ENCODE measurements at places on chromosomes 7 and 10. TPM values are rescaled to one million over a fixed set of nuclear protein-coding genes. Genes with fewer than 3 reads are reported as not detected.
A peak's percentile ranks its signal among the peaks of the same experiment; 100 is the strongest.

- H3K4me1 ChIP-seq = peaks cover 4% of the 10 kb centered on the region
- no peaks in the 10 kb centered on the region for H3K36me3 ChIP-seq
- H3K27ac ChIP-seq = no peak overlapping the region
- no peak for DNase-seq
- no peak overlapping the region for H3K4me3 ChIP-seq
Measured at GRCh38 chr10:36504758-36505157, 620.6 kb upstream of the ANKRD30A start.

DNA sequence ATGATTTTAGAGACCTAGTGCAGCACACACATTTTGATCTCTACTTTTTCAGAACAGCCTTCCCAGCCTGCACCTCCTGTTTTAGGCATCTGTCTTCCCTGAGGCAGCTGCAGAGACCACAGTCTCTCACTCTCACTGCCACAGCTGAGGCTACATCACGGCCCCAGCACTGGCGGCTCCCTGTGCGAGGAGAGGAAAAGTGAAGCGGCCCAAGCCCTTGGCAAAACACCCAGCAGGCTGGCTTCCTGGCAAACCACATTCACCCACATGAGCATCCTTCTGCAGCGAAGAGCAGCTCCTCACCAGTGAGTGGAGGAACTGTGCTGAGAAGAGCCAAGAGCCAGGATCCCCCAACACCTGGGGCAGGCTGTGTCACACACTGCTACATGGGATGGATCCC lies 14.0 kb downstream of the HUS1 start:
- H3K36me3 ChIP-seq = peaks cover 93% of the 10 kb centered on the region
- H3K4me1 ChIP-seq = peaks cover 2% of the 10 kb centered on the region
- no peak overlapping the region for H3K4me3 ChIP-seq
- H3K27me3 ChIP-seq = no peaks in the 10 kb centered on the region
- DNase-seq = no peak

- H3K4me3 ChIP-seq = no peak overlapping the region
- H3K36me3 ChIP-seq = peaks cover 16% of the 10 kb centered on the region
- peak overlapping the region; percentile 2 for H3K27ac ChIP-seq
Measured at GRCh38 chr10:103727546-103727963, 127.8 kb downstream of the SH3PXD2A start.

DNA sequence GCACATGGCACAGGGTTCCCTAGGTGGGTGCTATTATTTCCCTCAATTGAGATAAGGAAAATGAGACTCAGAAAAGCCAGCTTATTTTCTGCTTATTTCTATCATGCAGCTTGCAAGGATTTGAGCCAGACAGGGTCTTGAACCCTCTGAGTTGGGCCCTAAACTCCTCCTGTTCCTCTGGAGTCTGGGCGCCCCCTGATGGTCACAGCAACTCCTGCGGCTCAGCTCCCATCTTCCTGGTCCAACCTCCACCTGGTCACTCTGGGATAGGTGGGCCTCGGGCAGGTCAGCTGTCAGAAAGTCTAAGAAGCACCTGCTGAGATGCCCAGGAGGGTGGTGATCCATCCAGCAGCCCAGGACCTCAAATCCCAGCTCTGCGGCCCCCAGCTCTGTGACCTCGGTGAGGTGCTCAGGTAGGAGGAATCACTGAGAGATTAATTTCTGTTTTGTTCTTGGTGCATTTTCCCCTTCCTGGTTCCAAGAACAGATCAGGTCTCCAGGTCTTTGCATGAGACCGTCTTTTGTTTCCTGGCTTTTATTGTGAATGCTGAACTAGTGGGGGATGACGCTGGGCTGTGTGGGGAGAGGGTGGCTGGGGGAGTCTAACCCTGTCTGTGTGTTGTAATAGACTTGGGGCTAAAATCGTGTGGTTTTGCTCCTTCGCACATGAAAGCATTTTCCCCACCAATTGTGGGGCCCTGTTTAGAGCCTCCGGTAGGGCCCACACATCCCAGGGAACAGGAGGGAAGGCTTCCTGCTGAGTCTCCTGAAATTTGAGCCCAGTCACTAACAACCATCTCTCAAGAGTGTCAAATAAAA lies 32.8 kb downstream of the TMEM130 start:
- H3K27me3 ChIP-seq = no peaks in the 10 kb centered on the region
- no peak overlapping the region for H3K27ac ChIP-seq
- H3K36me3 ChIP-seq = no peaks in the 10 kb centered on the region

- H3K4me1 ChIP-seq = no peaks in the 10 kb centered on the region
- no peak overlapping the region for H3K27ac ChIP-seq
- peaks cover 40% of the 10 kb centered on the region for H3K36me3 ChIP-seq
- no peak overlapping the region for H3K4me3 ChIP-seq
- H3K27me3 ChIP-seq = no peaks in the 10 kb centered on the region
Measured at GRCh38 chr10:69172241-69172982, 7.6 kb upstream of the SUPV3L1 start.

The PDAP1 gene
- 90.6 TPM for total RNA-seq

GRCh38 chr7:105015390-105015965 lies 1.5 kb downstream of the KMT2E start:
- H3K27me3 ChIP-seq = no peaks in the 10 kb centered on the region
- H3K4me3 ChIP-seq = peak overlapping the region; percentile 89
- no peaks in the 10 kb centered on the region for H3K36me3 ChIP-seq
- peak overlapping the region; percentile 100 for H3K27ac ChIP-seq
- peaks cover 39% of the 10 kb centered on the region for H3K4me1 ChIP-seq
- DNase-seq = no peak

DNA sequence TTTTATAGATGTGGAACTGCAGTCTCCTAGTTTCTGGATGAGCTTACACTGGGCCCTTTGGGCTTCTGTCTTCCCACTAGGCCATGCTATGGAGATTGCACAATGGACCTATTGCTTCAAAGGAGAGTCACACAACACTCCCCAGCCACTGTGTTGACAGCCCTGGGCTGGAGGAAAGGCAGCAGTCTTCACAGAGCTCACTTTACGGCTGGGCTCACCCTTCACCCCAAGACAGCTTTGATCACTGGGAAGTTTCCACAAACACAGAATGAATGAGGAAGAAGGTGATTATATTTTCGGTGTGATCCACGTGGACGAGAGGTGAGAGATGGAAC lies 92.7 kb upstream of the GDF10 start:
- no peak overlapping the region for H3K4me3 ChIP-seq
- H3K4me1 ChIP-seq = no peaks in the 10 kb centered on the region
- no peaks in the 10 kb centered on the region for H3K36me3 ChIP-seq
- H3K27ac ChIP-seq = no peak overlapping the region

DNA sequence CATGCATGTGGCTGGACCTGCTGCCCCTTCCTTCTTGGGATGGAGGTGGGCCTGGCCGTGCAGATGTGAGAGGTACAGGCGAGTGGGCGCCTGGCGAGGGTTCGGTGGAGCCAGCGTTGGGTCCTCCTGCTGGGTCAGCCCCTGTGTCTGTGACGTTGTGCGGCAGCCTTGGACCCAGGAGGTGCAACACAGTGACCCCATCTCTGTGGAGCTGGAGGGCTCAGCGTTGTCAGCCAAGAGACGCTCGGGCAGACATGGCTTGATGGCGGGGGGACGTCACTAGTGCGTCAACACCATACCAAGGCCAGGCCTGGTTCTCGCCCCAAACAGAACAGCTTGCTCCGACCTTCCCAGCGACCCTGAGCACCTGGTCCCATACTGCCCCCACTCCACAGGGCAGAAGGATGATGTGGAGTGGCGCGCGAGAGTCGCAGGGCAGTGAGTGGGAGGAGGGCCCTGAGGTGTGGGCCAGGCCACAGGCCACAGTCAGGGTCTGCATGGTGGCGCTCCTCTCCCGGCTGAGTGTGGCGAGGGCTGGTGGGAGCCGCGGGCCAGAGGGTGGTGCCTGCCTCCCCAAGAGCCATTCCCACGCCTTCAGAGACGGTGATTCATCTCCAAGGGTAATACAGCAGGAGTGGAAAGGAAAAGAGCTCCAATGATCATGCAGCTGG lies 184.4 kb downstream of the DNAJB6 start:
- no peaks in the 10 kb centered on the region for H3K36me3 ChIP-seq
- no peak overlapping the region for H3K27ac ChIP-seq
- no peak for DNase-seq
- H3K4me1 ChIP-seq = no peaks in the 10 kb centered on the region
- H3K27me3 ChIP-seq = peaks cover 55% of the 10 kb centered on the region

- DNase-seq = no peak
- no peak overlapping the region for H3K27ac ChIP-seq
- no peaks in the 10 kb centered on the region for H3K4me1 ChIP-seq
- no peak overlapping the region for H3K4me3 ChIP-seq
Measured at GRCh38 chr7:116985575-116985974, 32.3 kb downstream of the ST7 start.

The MKX gene
- 35.5 TPM for total RNA-seq

GRCh38 chr7:143181349-143181748 lies 1.9 kb upstream of the TAS2R39 start:
- H3K27me3 ChIP-seq = no peaks in the 10 kb centered on the region
- no peaks in the 10 kb centered on the region for H3K36me3 ChIP-seq
- DNase-seq = no peak

DNA sequence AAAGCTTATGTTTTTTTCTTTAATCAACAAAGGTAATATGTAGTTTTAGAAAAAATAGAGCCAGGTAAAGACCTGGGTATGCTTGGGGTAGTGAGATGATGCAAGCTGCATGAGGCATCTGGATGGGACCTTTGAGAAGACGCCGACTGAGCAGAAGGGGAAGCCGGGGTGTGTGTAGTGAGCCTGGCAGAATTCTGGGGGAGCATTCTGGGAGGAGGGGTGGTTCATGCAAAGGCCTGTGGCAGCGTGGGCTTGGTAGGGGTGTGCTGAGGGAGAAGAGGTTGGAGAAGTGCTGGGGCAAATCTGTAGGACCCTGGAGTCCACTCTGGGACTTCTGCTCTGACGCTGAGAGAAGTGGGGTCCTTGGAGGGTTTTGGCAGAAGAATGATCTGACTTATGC lies 33.9 kb upstream of the SHH start:
- H3K27ac ChIP-seq = no peak overlapping the region
- H3K4me1 ChIP-seq = no peaks in the 10 kb centered on the region
- no peaks in the 10 kb centered on the region for H3K36me3 ChIP-seq
- H3K4me3 ChIP-seq = no peak overlapping the region
- no peak for DNase-seq
- peaks cover 63% of the 10 kb centered on the region for H3K27me3 ChIP-seq

The CALHM3 gene
- not detected for total RNA-seq

GRCh38 chr7:79461660-79462059 lies 8.2 kb upstream of the MAGI2 start:
- no peak overlapping the region for H3K27ac ChIP-seq
- H3K27me3 ChIP-seq = no peaks in the 10 kb centered on the region
- DNase-seq = no peak
- H3K4me3 ChIP-seq = no peak overlapping the region
- peaks cover 26% of the 10 kb centered on the region for H3K36me3 ChIP-seq

DNA sequence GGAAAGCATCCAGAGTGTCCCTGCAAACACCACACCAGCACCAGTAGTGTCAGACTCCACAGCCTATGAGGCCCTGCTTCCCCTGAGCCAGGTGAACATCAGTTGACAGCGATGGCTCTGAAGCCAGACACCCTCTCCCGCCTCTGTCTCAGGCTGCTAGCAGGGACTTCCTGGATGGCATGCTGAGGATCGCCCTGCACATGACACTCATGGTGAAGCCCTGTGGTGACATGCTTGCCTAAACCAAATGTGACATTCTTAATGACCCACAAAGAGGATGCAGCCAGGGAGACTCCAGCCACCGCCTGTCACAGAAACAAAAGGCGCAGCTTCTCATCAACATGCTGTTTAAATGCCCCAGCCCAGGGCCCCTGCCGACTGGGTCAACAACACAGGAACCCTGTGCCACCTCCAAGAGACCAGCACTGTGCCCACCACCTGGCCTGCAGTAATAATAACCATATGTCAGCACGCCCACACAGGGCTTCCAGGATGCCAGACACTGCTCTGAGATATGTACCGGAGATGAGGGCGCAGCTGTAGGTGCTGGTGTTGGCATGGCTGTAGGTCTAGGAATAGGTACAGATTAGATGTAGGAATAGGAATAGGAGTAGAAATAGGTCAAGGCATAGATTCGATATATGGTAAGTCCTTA lies 81.3 kb downstream of the GRID1 start:
- no peak overlapping the region for H3K4me3 ChIP-seq
- peaks cover 13% of the 10 kb centered on the region for H3K27me3 ChIP-seq
- no peak for DNase-seq
- H3K27ac ChIP-seq = no peak overlapping the region
- no peaks in the 10 kb centered on the region for H3K36me3 ChIP-seq

DNA sequence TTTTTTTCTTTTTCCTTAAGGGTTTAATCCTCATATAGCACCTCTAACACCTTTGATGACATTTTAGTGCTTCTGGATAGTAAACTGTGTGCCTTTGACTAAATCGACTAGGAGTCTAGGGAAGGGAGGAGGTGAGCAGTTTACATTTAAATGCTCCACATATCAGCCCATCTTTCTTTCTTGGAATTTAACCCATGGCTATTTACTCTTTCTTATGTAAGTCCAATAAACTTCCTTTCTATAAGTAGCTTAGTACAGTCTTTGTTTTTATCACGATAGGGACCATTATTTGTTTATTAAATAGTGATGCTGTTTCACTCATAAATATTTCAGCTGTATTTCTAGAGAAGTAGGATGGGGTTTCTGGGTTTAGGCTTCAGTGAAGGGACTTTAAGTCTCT lies 669.9 kb downstream of the AUTS2 start:
- DNase-seq = no peak
- no peaks in the 10 kb centered on the region for H3K4me1 ChIP-seq
- no peak overlapping the region for H3K4me3 ChIP-seq
- H3K27ac ChIP-seq = no peak overlapping the region
- H3K27me3 ChIP-seq = no peaks in the 10 kb centered on the region
- H3K36me3 ChIP-seq = no peaks in the 10 kb centered on the region

The CTAGE6 gene
- total RNA-seq = 1.7 TPM

- no peak for DNase-seq
- H3K36me3 ChIP-seq = no peaks in the 10 kb centered on the region
- no peaks in the 10 kb centered on the region for H3K27me3 ChIP-seq
Measured at GRCh38 chr7:127976056-127976737, 55.0 kb downstream of the LRRC4 start.

- no peak overlapping the region for H3K4me3 ChIP-seq
- no peak for DNase-seq
- H3K4me1 ChIP-seq = no peaks in the 10 kb centered on the region
- no peaks in the 10 kb centered on the region for H3K36me3 ChIP-seq
Measured at GRCh38 chr7:3028071-3028757, 15.5 kb downstream of the CARD11 start.

GRCh38 chr10:129959544-129960480 lies 4.3 kb downstream of the EBF3 start:
- peaks cover 73% of the 10 kb centered on the region for H3K27me3 ChIP-seq
- no peaks in the 10 kb centered on the region for H3K36me3 ChIP-seq
- peaks cover 47% of the 10 kb centered on the region for H3K4me1 ChIP-seq
- H3K4me3 ChIP-seq = peak overlapping the region; percentile 69
